A549 treated with CORT108297 at 1 μM for 4 hours (cell line): ENCODE measurements at places on chromosomes 4 and X. TPM values are rescaled to one million over a fixed set of nuclear protein-coding genes. Genes with fewer than 3 reads are reported as not detected.

Gene SSX4
- not detected in 5 replicates for total RNA-seq

Gene FAM50A
- total RNA-seq: 99.6 to 120 TPM (median 116 TPM) in 5 replicates

Gene IDS
- 89.4 to 114 TPM (median 107 TPM) in 5 replicates for total RNA-seq

Gene AKAP4
- total RNA-seq: not detected in 5 replicates

Gene GRID2
- not detected in 5 replicates for total RNA-seq

Gene OR13H1
- total RNA-seq: not detected in 5 replicates

Gene CLNK
- not detected in 5 replicates for total RNA-seq

Gene ARHGAP6
- 0.01 to 0.03 TPM in 2 of 5 replicates, not detected in the others for total RNA-seq

Gene CBR4
- 3.4 to 5.1 TPM (median 4.4 TPM) in 5 replicates for total RNA-seq

Gene PRDM8
- total RNA-seq: 0.14 to 0.46 TPM (median 0.29 TPM) in 5 replicates

Gene KCNIP4
- total RNA-seq: not detected in 5 replicates

Gene ESX1
- total RNA-seq: 0.06 to 0.12 TPM in 2 of 5 replicates, not detected in the others

Gene TMSB15B
- 5.0 to 6.3 TPM (median 5.8 TPM) in 5 replicates for total RNA-seq

Gene UGT2A1
- not detected in 5 replicates for total RNA-seq

Gene ADH1B
- not detected in 5 replicates for total RNA-seq

Gene NPY2R
- 0.02 to 0.06 TPM (median 0.03 TPM) in 5 replicates for total RNA-seq

Gene MFAP3L
- 4.1 to 5.4 TPM (median 4.5 TPM) in 5 replicates for total RNA-seq

Gene SYP
- 2.6 to 3.5 TPM (median 2.7 TPM) in 5 replicates for total RNA-seq

Gene SGMS2
- 16.7 to 23.9 TPM (median 20.7 TPM) in 5 replicates for total RNA-seq

Gene UGDH
- total RNA-seq: 230 to 378 TPM (median 256 TPM) in 5 replicates

Gene MTNR1A
- 0.33 to 0.71 TPM (median 0.43 TPM) in 5 replicates for total RNA-seq

Gene POLN
- 0.51 to 1.2 TPM (median 0.69 TPM) in 5 replicates for total RNA-seq

Gene GPR143
- 0.12 to 0.21 TPM (median 0.18 TPM) in 5 replicates for total RNA-seq

Gene EGF
- total RNA-seq: 0.14 to 0.77 TPM (median 0.35 TPM) in 5 replicates

Gene RAB40A
- total RNA-seq: 0.04 TPM in 1 of 5 replicates, not detected in the others

Gene HPSE
- total RNA-seq: 1.1 to 1.7 TPM (median 1.4 TPM) in 5 replicates

Gene TNIP3
- total RNA-seq: 0.14 to 0.66 TPM (median 0.53 TPM) in 5 replicates

Gene SMIM10
- total RNA-seq: 0.05 to 0.14 TPM (median 0.08 TPM) in 5 replicates

Gene OSTC
- total RNA-seq: 91.0 to 117 TPM (median 95.0 TPM) in 5 replicates

Gene DCAF4L1
- 0.08 to 0.28 TPM (median 0.12 TPM) in 5 replicates for total RNA-seq

Gene PHOX2B
- 0.02 TPM in 1 of 5 replicates, not detected in the others for total RNA-seq

Gene MAGEC1
- 0.02 to 0.03 TPM (median 0.03 TPM) in 3 of 5 replicates, not detected in the others for total RNA-seq

Gene GLA
- 174 to 204 TPM (median 187 TPM) in 5 replicates for total RNA-seq

Gene ACE2
- total RNA-seq: not detected in 5 replicates

Gene STATH
- total RNA-seq: not detected in 5 replicates

Gene PCDH10
- total RNA-seq: 0.10 to 0.26 TPM (median 0.13 TPM) in 5 replicates

Gene VCX
- total RNA-seq: not detected in 5 replicates

Gene FREM3
- not detected in 5 replicates for total RNA-seq

Gene SLC6A14
- total RNA-seq: not detected in 5 replicates
